ENCODE measurements at places on chromosomes 4 and X.

GRCh38 chr4:42281324-42282020, 115.8 kb upstream of the SHISA3 start:
- no peak for DNase-seq

DNA sequence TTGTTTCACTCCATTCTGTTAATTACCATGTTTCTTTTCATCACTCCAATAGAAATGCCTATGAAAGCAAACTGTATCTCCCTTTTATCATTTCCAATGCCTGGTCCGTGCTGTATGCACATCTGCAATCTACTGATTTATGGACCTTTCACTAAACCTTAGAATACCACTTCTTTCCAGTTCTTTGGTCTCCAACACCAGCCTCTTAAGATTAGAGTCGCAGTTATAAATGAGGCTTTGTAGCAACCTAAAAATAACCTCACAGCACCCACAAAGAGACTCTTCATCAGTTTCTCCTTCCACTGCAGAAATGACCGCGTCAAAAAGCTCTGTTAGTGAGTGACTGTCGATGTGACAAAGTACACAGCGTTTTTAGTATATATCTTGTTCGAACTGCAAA, 282.6 kb downstream of the ADGRA3 start:
- DNase-seq: no peak

- no peak for DNase-seq
Observed at GRCh38 chr4:148359769-148360168, 82.4 kb downstream of the NR3C2 start.

DNA sequence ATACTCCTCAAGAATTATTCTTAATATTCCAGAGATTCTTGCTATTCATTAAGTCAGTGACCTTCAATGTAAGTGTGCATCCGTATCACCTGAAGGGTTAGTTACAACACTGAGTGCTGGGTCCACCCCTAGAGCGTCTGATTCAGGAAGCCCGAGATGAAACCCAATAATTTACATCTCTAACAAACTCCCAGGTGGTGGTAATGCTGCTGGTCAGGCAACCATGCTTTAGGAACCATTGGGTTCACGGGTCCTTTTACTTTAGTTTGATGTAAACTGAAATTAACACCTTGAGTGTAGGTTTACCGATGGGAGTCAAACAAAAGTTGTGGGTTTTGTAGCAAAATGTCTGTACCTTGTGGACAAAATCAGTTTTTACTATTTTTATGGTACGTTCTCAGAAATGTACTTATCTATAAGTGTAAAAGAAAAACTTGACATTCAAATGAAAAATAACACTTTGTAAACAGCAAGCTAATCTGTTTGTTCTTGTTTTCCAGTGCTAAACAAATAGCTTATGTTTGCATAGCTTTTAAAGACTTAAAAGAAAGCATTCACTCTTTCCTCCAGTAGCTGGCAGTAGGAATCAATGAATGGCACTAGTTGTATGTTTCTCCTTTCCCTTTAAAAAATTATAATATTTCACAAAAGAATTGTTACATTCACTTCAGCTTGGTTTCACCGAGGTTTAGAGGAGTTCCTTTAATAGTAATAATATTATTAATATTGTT, 32.7 kb downstream of the ACE2 start:
- no peak for DNase-seq

- DNase-seq: peak; percentile 43
Observed at GRCh38 chr4:48109413-48110263, 24.4 kb downstream of the TXK start.

- DNase-seq: no peak
Observed at GRCh38 chr4:179325181-179325580, 1882.9 kb upstream of the AGA start.

GRCh38 chr4:177227636-177228035, 82.0 kb upstream of the NEIL3 start:
- no peak for DNase-seq

GRCh38 chr4:112231779-112232713, at the start of gene AP1AR:
Gene AP1AR (plus strand): TSS chr4:112231787. CDS start chr4:112232092, 305 bp downstream.
- DNase-seq: peak; percentile 79

DNA sequence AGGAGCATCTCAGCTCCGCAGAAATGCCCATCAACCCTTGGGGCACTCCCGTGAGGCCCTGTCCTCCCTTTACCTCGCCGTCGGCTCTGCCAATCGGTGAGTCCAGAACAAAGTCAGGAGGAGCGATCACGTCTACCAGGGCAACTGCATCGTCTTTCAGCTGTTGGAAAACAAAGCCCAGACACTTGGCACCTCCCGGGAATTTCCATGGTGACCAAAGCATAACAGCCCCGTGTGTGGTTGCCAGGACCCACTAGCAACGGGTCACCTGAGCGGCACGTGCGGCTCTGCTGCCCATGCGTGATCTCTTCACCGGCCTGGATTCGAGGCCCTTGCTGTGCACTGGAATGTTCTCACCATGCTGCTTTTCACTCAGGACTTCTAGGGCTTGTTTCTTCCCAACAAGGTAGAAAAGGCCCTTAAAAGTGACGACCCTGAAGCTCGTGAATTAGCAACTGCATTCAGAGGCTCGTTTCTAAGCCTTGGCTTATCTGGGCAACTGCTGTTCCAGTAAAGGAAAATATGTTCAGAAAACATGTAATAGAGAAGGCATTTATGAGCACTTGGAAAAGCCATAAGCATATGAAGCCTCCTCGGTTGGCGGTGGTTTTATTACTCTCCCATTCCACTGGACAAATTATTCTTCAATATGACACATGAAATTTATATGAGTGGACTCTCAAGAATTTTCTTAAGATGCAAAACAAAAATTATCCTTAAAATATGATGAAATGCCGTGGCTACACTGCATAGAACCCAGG, 69.5 kb downstream of the ACOX3 start:
- DNase-seq: peak; percentile 41

GRCh38 chr4:2823671-2824328, 19.8 kb upstream of the ADD1 start:
- no peak for DNase-seq

- DNase-seq: peak; percentile 50
Observed at GRCh38 chr4:71553605-71554004, 214.8 kb downstream of the SLC4A4 start.

DNA sequence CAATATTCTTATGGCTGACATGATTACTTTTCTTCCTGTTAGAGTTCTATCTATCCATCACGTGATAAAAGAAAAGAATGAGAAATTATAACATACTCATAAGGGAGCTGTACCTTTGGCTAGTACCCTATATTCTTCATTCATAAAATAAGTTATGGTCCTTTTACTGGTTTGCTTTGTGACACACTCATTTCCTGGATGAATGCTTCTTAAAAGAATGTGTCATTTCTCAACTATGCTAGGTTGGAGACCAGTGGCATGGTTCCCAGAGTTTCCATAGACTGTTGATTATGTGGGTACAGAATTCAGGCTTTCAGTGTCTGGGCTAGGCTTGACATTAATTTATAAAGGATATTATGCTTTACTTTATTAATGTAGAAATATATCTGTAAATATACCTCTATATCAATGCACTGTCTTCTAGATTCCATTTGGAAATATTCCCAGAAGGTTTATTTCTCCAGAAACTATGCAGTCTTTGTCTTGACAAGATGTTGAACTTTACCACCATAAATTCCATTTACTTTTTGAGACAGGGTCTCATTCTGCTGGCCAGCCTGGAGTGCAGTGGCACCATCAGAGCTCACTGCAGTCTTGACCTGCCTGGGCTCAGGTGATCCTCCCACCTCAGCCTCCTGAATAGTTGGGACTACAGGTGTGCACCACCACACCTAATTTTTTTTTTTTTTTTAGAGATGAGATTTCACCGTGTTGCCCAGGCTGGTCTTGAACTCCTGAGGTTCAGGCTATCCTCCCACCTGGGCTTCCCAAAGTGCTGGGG, 23.8 kb downstream of the NUDT6 start:
- DNase-seq: peak; percentile 96

DNA sequence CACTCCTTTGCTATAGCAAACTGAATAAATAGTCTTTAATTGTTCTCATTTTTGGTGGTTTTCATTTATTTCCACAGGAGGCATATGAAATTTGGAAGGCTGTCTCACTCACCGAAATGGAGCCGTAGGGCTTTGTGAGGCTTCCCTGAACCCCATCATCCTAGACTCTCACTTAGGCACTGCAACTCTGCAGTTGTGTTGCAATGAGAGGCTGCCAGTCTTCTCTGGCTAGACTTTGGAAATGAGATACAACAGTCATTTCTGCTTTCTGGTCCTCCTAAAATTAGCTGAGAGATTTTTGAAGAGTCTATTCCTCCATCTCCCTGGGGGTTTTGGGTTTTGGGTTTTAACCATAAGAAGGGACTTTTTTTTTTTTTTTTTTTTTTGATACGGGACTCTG, 146.5 kb downstream of the SH3BGRL start:
- no peak for DNase-seq

- no peak for DNase-seq
Observed at GRCh38 chr4:65336465-65336864, 333.8 kb downstream of the EPHA5 start.

- no peak for DNase-seq
Observed at GRCh38 chr4:127463883-127464282, 168.9 kb upstream of the INTU start.

DNA sequence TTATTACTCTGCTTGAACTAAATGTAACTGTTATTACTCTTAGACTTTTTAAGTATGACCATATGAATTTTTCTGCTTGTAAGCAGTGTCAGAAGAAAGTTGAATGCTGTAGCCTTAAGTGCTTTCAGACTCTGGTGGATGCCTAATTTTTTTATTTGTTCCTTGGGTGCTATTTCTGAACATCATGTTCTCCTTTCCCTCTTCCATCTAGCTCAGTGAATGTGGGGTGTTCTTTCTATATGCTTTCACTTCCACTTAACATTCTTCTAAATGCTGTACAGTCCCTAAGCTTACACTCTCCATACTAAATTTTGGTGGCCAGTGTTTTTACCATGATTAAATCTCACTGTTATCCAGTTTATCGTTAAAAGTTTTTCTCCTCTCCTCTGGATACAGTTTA, 3.6 kb downstream of the DCK start:
- no peak for DNase-seq

DNA sequence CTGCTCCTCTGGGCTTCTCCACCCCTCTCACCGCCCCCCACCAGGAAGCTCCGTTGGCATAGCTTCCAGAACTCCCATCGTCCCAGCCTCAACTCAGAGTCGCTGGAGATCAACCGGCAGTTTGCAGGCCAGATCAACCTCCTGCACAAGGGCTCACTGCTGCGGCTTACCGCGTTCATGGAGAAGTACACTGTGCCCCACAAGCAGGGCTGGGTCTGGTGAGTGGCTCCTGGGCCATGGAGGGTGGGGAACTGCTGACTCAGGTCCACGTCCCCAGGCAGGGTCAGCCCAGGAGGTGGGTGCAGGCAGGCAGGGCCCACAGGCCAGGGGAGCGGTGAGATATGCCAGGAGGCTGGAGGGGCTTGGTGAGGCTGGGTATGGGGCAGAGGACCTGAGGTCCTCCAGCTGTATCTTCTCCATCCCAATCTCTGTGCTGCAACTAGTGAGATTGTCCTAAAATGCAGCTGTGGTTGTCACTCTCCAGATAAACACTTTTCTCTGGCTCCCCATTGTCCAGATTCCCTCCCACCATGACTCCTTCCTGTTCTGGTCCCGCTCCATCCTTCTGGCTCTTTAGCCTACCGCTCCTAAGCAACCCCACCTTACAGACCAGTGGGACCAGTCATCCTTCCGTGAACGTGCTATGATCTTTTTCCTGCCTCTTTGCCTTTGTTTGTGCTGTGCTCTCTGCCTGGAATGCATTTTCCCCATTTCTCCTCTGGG, 71.9 kb downstream of the STARD8 start:
- DNase-seq: no peak

GRCh38 chrX:47212381-47213293, 5.8 kb upstream of the CDK16 start:
- DNase-seq: peak; percentile 16

- DNase-seq: no peak
Observed at GRCh38 chr4:3261411-3262207, 12.7 kb downstream of the MSANTD1 start.

DNA sequence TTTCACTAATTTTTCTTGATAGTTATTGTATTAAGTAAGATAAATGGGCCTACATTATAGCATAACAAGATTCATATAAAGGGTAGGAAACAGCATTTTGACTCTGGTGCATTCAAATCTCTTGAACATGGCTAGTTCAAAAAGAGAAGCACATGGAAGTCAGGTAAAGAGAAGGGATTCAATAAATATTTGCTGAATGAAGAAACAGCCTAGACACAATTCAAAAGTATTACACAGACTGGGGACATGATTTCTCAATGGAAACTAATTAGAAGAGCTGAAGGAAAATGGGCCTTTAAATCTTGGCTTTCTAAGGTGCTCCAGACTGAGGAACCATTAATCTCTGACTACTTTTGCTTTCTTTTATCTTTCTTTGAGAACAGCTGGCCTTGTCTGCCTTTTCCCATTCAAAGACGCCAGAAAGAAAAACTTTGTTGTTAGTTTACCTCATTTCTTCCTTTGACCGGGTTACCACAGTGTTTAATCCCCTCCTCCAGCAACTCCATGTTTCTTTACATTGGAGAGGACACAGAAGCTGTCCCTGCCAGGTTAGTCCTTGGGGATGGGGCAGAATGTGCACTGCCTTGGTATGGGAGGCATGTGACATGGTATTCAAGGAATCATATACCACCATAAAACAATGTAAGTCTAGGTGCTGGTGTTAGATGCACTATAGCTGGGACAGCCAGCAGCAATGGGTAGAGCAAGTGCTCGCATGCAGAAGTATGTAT, 264.2 kb downstream of the CAMK2D start:
- no peak for DNase-seq

DNA sequence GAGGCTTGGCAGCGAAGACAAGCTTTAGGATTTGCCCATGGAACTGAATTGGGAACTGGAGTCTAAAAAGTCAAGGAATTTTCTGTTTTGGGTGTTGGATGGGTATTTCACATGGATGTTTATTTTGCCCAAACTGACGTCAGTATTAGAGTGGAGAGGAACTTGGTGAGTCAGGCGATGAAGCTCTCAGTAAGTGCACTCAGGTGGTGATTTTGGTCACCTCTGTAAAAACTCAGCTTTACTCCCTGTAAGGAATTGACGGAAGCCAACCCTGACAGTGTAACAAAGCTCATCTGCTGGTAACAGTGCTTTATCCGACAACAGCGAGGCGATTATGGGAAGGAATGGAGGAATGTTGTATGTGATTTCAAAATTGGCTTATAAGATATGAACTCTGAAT, 77.0 kb upstream of the PGRMC2 start:
- DNase-seq: no peak

GRCh38 chrX:124023838-124024238, 62.3 kb downstream of the STAG2 start:
- no peak for DNase-seq

GRCh38 chr4:110107866-110108265, 90.5 kb downstream of the ELOVL6 start:
- peak; percentile 38 for DNase-seq

Data from fibroblast of skin of scalp (primary cell).